ENCODE measurements at places on chromosomes 2 and 18.
A peak's percentile ranks its signal among the peaks of the same experiment; 100 is the strongest.

DNA sequence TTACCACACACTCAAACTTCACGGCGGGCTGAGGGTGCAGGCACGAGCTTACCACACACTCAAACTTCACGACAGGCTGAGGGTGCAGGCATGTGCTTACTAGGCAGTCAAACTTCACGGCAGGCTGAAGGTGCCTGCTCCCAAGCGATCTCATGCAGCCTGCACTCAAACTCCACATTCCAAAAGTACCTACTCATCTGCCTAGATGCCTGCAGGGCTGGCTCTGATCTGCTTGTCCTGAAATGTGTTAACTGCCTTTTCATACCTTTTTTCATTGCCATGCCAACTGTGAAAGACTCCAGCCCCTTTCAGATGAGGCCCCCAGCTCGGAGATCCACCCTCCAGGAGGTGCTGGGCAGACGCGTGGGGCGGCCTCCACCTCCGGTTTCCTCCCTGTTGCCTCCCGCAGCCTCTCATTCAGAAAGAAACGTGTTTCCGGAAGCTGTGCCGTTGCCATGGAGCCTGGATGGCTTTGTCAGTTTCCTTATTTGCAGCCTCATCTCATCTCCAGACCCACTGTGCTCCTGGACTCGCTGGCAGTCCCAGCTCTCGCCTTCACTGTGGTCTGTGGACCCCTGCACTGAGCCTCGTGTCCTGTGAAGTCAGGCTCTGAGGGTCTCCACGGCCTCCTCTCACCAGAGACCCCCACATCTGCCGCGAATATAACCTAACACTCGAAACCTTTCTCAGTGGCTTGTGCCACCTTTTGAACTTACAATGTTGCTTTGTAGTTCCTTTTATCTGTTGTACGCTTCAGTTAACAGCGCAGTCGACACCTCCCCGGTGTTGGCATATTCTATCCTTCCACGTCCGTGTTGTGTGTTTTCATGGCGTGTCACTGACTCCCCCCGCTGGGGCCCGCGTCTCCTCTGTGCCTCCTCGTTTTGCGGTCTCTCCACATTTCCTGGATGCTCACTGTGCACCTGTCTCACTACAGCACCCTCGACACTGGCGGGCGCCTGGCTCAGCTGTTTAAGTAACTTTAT is 106.1 kb upstream of the ALKAL2 start:
- DNase-seq, result peak; percentile 26

DNA sequence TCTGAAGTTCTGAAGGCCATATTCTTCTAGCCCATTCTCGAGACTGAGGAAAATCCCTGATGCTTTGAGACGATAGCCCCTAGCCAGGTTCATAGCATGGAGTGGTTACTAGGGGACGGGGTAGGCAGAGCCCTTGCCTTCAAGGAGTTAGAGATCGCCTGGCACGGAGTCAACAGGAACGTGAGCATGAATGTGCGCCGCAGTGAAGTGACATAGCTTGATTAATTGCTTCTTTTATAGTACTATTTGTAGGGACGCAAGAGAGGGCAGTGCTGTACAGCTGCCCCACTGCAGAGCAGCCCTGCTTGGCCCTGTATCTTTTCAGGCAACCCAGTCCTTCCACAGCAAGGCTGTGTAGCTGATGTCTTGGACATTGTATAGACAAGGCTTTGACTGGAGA is 26.2 kb downstream of the HRH4 start:
- no peak for DNase-seq

DNA sequence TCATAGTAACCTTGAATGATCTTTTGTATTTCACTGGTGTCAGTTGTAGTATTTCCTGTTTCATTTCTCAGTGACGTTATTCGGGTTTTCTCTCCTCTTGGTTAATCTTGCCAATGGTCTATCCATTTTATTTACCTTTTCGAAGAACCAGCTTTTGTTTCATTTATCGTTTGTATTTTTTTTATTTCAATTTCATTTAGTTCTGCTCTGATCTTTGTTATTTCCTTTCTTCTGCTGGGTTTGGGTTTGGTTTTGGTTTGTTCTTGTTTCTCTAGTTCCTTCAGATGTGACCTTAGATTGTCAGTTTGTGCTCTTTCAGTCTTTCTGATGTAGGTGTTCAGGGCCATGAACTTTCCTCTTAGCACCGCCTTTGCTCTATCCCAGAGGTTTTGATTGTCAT is 36.7 kb downstream of the SP140 start:
- DNase-seq, result no peak

DNA sequence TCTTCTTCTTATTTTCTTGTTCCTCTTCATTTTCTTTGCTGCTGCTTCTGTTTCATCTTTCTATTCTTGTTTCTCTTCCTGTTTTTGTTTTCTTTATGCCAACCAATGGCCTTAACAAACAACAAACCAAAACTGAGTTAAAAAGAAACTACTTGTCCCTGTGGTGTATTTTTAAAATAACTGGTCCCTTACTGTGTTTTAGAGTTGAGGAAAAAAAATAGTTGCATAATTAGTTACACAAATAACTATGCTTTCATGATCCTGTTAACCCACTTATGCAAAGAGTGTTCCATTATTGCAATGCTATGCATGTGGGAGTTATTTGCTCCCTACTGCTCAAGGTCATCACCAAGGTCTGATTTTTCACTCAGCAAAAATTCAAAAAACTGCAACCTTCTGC is 39.5 kb upstream of the IMP4 start:
- DNase-seq, result no peak

- DNase-seq, result no peak
Observed at GRCh38 chr2:240933966-240934700, 28.0 kb downstream of the CROCC2 start.

GRCh38 chr2:141438536-141438935 is 692.3 kb downstream of the LRP1B start:
- DNase-seq, result no peak

DNA sequence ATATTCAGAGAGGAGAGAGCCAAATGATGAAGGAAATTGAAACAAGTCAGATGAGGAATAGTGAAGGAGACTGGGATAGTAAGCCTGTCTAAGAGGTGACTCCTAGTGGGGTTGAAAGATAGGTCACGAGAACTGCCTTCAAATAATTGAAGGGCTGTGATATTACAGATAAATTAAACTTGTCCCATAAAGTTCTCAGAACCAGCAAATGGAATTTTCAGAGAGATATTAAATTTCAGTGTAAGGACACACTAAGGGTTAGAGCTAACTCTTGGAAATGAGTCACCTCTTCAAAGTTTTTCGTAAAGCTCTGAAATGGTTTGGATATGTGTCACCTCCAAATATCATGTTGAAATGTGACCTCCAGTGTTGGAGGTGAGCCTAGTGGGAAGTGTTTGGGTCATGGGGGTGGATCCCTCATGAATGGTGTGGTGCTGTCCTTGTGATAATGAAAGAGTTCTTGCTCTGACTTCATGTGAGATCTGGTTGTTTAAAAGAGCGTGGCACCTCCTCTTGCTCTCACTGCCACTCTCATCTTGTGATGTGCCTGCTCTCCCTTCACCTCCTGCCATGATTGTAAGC is 87.3 kb downstream of the BABAM2 start:
- no peak for DNase-seq

DNA sequence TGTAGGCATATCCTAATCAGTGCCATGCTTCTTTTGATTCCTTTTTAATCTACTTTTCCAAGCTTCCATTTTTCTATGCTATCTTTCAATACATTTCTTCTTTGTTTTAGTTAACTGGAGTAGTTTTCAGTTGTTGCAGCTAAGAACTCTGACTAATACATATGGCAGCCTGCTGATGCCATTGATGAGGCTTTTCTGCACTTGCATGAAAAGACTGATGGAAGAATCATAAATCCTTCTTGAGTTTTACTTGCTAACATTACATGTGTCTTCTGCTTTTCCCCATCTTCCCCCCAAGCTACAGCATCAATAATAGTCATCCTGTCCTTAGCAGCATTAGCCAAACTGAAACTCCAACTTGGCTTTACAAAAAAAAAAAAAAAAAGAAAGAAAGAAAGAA is 203.3 kb downstream of the LRP1B start:
- DNase-seq, result no peak

- no peak for DNase-seq
Observed at GRCh38 chr2:216985658-216986141, 125.8 kb upstream of the TNP1 start.

DNA sequence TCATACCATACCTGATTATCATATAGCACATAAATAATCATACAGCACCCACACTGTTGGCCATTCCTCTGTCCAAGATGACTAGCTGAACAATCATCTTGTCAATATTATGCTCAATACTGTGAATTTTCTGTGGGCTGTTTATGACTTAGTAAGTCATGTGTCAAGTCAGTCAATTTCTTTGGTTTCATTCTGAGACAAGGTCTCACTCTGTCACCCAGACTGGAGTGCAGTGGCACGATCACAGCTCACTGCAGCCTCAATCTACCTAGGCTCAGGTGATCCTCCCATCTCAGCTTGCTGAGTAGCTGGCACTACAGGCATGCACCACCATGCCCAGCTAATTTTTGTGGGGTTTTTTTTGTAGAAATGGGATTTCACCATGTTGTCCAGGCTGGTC is 5.7 kb downstream of the MCM6 start:
- no peak for DNase-seq

DNA sequence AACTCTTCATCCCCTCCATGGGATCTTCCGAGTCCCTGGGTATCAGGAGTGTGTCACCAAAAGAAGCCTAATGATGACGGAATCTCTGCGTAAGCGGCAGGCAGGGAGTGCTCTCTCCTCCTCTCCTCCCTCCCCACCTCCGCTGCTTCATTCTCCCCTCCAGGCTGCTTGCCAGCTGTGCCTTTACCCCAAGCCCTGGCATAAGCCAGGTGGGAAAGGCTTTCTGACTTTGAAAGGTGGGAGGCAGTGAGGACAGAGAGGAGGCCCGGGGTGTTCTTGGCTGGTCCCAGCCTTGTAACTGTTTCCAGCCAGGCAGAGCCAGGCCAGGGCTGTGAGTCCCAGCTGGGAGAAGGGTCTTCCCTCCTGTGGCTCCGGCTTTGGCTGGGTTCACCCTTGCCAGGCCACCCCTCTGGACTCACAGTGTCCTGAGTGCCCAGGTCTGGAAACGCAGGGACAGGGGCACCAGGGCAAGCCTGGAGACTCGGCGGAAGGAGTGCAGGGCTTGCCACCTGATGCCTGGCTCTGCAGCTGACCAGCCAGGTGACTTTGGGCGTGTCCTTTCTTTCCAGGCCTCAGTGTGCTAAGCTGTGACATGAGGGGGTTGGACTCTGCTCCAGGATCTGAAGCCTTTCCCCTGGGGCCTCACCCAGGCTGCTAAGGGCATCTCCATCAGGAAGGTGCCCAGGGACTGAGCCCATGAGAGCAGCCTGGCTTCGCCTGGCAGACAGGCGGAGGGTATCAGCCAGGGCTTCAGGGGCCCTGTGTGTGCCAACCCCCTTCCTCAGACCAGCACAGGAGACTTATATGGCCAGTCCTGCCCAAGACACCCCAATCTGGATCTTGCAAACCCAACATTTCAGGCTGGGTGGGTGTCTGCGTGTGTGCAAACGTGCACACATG is 32.7 kb upstream of the HPCAL1 start:
- no peak for DNase-seq

GRCh38 chr18:41873730-41874129 is 81.3 kb upstream of the PIK3C3 start:
- DNase-seq, result no peak

DNA sequence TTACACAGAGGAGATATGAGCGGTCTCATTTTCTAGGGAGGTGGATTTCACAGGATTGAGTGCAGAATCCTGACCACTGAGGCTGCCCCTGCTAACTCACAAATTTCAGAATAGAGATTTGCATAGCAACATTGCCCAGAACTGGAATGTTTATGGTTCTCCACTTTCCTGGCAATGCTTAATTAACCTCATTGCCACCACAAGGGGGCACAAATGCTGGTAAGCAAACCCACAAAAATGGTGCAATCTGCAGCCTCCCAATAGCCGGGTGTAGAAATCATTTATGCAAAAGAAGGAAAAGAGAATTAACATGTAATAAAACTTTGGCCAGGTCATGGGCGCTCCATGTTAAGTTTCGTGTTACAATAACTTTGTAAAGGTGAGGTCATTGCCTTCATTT is 112.4 kb downstream of the CYRIA start:
- no peak for DNase-seq

GRCh38 chr2:176879426-176879995 is 333.1 kb upstream of the HNRNPA3 start:
- DNase-seq, result no peak

- DNase-seq, result no peak
Observed at GRCh38 chr18:28040211-28040610, 136.7 kb downstream of the CDH2 start.

- no peak for DNase-seq
Observed at GRCh38 chr2:31053929-31054782, 84.1 kb downstream of the GALNT14 start.

All from activated CD4-positive, alpha-beta T cell treated with anti-CD3 and anti-CD28 coated beads for 24 hours (primary cell).